NCI-H748 treated with DMSO at 0.1 percent for 48 hours (cell line): ENCODE measurements at places on chromosomes 13 and 19.
A peak's percentile ranks its signal among the peaks of the same experiment; 100 is the strongest.

- no peak for DNase-seq
Measured at GRCh38 chr19:38726761-38727301, 17.4 kb downstream of the CAPN12 start.

- DNase-seq = no peak
Measured at GRCh38 chr13:98303858-98304257, 126.8 kb upstream of the RNF113B start.

- no peak for DNase-seq
Measured at GRCh38 chr13:91534996-91535395, 136.6 kb downstream of the GPC5 start.

DNA sequence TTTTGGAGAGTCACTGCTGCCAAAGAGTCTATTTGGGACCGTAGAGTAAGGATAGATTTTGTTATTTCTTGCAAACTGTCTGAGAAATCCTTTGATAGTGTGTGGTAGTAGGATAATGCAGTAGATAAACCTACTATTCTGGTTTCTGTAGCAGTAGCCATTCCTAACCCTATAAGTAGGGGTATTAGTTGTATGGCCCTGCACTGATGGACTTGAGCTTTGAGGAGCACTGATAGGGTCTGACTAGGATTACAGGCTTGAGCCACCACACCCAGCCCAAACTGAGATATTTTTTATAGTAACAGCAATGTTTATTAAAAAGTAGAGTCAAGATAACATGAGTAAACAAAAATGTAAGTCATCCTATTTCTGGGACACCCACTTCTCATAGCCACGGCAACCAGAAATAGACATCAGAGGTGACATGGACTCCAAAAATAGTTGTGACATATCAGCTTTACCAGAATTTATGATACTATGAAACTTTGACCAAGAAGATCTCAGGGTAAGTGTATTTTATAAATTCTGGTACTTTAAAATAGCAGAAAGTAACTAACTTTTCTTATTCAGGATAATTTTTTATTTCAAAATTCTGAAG, 479.1 kb downstream of the SUCLA2 start:
- DNase-seq = no peak

DNA sequence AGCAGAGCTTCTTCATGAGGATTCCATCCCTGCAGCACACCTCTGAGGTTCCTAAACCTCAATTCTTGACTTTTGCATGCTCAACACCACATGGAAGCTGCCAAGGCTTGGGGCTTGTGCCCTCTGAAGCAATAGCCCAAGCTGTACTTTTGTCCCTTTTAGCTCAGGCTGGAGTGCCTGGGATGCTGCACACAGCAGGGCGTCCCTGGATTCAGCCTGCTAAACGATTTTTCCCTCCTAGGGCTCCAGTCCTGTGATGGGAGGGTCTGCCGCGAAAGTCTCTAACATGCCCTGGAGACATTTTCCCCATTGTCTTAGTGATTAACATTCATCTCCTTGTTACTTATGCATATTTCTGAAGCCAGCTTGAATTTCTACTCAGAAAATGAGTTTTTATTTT, 98.3 kb downstream of the SLITRK5 start:
- DNase-seq = no peak

GRCh38 chr13:32200741-32201140, 114.4 kb downstream of the ZAR1L start:
- no peak for DNase-seq

DNA sequence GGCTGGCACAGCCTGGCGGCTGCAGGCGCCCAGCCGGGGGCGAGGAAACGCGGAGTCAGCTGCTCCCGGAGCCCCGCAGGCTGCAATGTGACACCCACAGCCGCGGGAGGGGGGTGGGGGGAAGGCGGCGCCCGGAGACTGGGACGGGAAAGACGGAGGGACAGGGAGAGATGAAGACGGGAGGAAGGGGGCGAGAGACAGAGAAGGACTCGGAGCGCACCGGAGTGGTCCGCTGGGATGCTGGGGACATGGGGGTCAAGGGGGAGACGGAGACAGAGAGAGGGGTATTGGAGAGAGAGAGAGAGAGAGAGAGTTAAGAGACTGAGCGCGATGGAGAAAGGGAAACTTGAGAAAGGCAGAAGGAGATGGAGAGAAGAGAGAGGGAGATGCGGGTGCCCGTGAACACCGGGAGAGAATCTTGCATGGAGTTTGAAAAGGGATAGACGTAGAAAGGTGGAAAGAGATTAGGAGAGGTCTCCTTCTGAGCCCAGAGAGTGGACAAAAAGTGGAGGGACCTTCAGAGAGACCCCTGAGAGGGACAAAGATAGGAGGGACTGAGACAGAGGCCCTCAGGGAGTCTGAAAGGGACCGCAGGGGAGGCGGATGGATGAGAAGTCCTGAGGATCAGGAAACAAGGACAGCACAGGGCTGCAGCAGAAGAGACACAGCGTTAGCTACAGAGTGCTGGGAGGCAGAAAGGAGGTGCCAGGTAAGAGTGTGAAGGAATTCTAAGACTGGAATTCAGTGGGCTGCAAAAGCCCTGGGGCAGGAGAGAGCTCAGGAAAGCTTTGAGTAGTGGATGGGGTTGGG, 1.0 kb downstream of the SCN1B start:
- DNase-seq = no peak

- no peak for DNase-seq
Measured at GRCh38 chr13:33127009-33127551, 110.9 kb downstream of the KL start.

DNA sequence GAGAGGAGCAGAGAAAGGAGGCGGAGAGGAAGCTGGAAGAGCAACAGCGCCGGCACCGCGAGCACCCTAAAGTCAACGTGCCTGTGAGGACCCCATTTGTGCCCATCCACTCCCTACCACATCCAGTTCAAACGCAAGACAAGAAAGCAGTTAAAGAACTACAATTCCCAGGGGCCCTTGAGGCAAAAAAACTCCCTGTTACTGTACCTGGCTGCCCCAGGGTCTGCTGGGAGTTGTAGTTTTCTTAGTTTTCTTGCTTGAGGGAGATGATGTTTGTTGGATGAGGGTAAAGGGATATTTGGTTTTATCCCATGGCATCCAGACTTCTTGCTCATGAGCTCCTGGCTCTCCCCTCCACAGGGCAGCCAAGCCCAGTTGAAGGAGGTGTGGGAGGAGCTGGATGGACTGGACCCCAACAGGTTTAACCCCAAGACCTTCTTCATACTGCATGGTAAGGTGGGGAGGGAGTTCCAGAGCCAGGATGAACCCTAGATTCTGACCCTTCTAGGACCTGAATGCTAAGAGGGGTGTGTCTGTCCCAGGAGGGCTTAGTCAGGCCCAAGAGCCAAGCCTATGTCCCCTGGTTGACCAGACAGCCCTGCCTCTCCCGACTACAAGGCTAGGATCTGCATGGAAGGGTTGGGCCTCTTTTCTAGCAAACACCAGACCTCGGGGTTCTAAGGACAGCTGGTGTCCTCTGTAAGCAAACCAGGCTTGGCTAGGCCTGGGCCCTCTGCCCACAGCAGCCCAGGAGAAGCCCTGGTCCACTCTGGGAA, 13.2 kb downstream of the NUCB1 start:
- DNase-seq = no peak

DNA sequence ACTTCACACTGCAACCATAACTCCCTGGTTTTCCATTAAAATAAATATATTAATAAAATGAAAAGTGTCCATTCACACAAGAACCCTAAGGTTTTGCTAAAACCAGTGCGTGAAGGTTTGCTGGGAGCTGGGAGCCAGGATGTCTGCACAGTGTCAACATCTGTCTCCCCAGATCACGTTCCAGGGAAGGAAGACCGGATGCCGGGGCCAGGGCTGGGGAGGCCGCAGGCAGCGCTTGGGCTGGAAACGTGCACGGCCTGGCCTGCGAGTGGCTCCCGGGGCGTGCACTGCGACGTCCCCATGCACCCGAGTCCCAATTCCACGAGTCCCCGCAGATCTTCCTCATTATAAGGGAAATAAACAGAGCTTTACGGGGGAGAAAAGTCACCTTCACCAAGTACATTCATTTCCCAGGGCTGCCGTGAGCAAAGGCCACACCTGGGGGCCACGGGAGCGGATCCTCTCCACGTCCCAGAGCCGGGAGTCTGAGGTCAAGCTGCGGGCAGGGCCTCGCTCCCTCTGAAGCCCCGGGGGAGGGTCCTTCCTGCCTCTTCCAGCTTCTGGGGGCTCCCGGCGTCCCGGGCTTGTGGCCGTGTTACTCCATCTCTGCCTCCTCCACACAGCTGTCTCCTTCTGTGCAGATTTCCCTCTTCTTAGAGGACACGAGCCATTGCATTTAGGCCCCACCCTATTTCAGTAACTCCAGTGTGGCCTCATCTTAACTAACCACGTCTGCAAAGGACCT, 12.8 kb downstream of the SHC2 start:
- no peak for DNase-seq

- DNase-seq = no peak
Measured at GRCh38 chr19:18319591-18320135, 3.2 kb downstream of the LSM4 start.

GRCh38 chr19:40576585-40577451, at the start of gene SHKBP1:
Gene SHKBP1, plus strand, starts transcription at chr19:40576873. Its CDS starts 27 bp downstream, at chr19:40576900.
- DNase-seq = peak; percentile 91

- DNase-seq = no peak
Measured at GRCh38 chr13:100440751-100441425, 147.7 kb downstream of the GGACT start.

DNA sequence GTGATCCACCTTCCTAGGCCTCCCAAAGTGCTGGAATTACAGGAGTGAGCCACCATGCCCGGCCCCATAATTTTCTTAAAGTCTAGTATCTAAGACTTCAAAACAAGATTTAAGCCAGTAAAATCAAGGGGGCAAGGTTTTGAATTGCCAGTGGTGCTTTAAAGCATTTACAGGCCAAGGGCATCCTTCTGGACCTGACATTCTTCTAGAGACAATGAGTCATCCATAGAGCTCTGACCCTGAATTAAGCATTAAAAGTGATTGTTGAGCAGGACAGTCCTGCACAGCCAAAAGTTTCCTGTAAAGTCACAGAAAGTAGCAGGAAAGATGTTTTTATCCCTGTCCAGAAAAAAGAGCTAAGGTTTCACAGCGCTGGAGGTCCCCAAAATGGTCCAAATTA, 50.9 kb upstream of the ATP12A start:
- no peak for DNase-seq

DNA sequence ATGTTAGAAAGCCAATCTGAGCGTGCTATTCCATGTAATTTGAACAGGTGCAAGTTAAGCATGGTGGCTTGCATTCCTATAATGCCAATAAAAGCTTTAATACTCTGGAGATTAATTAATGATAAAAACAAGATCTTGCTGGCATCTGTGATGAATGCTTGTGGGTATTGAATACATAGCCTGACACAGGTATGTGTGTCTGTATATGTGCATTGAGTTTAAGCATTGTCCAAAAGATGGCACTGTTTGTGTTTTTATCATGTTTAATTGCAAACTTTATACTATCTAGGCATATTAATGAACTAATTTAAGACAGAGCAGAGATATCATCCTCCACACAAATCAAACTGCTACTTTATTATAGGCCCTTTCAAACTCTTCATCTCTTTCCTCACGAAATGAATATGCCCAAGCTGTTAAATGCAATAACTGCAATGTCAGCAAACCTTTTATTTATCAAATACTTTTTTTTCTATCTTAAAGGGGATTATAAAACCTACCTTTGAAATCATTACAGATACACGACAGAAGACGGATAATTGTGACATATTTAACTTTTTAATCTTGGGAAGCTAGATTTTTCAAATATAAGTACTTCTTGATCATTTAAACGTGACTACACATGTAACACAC, 86.5 kb downstream of the TNFSF11 start:
- DNase-seq = no peak

DNA sequence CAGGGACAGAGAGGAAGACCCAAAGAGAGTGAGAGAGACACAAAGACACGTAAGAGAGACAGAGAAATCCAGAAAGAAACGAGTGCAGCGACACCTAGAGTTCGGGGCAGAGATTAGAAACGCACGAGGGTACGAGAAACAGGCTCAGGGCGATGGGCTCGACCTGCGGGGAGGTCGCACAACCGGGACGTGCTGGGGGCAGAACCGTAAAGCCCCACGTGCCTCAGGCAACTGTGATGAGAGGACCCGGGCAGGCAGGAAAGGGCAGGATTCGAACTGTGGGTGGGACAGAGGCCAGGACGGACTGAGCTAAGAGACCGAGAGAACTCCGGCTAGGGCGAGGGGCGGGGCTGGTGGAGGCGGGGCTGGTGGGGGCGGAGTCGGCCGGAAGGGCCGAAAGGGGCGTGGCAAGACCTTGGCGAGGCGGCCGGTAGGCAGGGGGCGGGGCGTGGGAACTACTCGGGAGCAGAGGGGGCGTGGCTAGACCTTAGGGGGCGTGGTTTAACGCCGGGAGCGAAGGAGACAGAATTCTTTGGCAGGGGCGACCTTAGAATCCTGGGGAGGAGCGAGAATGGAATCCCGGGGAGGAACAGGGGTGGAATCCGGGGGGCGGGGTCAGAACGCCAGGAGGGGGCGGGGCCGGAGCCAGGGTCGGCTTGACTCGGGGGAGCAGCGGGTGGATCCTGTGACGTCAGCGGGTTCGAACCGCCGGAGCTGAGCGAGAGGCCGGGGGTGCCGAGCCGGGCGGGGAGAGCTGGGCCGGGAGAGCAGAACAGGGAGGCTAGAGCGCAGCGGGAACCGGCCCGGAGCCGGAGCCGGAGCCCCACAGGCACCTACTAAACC, at the start of gene NECTIN2:
Gene NECTIN2, plus strand, starts transcription at position 686 of the 843 bp plus-strand sequence. CDS start 229 bp downstream, outside the sequence.
- DNase-seq = peak; percentile 87

- DNase-seq = peak; percentile 97
Measured at GRCh38 chr19:49690656-49691242, at the start of gene CPT1C. Gene CPT1C, plus strand, starts transcription at chr19:49691116. Its CDS starts 1,137 bp downstream, at chr19:49692253.

DNA sequence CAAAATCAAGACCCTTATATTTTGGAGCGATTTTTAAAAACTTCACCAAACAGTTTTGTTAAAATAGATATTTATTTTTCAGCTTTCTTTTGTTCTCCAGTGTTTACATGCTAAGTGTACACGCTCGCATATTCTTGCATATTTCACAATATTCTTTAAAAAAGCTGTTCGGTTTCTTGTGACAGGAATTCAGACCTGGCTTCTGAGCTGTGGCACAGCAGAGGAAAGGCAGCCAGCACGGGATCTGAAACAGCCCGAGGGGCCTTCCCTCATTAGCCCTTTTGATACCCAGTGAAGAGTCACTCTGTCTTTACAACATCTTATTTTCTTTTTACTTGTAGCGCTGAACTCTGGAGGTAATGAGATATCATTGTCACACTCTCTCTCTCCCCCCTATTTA, 234.0 kb downstream of the B3GLCT start:
- no peak for DNase-seq

GRCh38 chr13:91399189-91400062, 1.0 kb downstream of the GPC5 start:
- DNase-seq = no peak

- no peak for DNase-seq
Measured at GRCh38 chr13:30409886-30410704, 12.2 kb upstream of the UBE2L5 start.
